ENCODE measurements at places on chromosomes 6 and 20.

DNA sequence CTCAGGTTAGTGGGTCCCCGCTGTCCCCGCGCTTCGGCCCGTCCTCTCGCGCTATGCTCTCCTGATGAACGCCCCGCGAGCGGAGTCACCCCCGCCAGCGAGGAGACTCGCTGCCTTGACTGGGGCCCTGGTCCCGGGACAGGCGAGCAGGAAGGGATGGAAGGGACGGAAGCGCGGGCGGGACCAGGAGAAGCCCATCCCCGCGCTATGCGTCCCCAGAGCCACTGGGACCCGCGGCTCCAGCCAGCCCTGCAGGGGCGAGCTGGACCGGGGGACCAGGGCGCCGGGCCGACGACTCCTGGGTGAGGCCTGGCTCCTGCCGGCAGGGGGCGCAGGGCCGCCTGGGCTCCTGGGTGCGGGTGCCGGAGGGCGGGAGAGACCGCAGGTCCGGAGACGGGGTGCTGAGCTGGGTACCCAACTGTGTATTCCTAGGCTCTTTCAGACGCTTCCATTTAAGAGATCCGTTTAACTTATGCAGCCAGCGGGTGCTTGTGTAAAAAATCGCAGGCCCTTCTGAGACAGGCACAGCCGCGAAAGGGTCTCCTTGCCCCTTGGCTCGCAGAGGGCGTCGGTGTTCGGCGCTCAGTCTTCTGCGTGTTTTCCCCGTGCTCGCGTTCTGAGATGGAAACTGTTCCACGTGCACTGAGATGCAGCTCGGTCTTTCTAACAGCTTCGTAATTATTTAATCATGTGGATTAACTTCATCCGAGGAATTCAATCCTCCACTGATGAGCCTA is 580 bp upstream of the SYCP2 start:
- DNase-seq = peak; percentile 86
- peaks cover 1% of the 10 kb centered on the region for H3K4me1 ChIP-seq
- H3K36me3 ChIP-seq = no peaks in the 10 kb centered on the region
- H3K27me3 ChIP-seq = peaks cover 2% of the 10 kb centered on the region

- no peak for DNase-seq
- peaks cover 6% of the 10 kb centered on the region for H3K4me1 ChIP-seq
- H3K4me3 ChIP-seq = no peak overlapping the region
- H3K27ac ChIP-seq = no peak overlapping the region
Observed at GRCh38 chr6:97771372-97771771, 488.4 kb upstream of the MMS22L start.

- peaks cover 5% of the 10 kb centered on the region for H3K27me3 ChIP-seq
- H3K4me3 ChIP-seq = no peak overlapping the region
- DNase-seq = no peak
- no peaks in the 10 kb centered on the region for H3K36me3 ChIP-seq
- no peak overlapping the region for H3K27ac ChIP-seq
Observed at GRCh38 chr6:43744491-43744890, 25.5 kb upstream of the VEGFA start.

- peaks cover 17% of the 10 kb centered on the region for H3K4me1 ChIP-seq
- DNase-seq = no peak
- H3K27me3 ChIP-seq = no peaks in the 10 kb centered on the region
- H3K4me3 ChIP-seq = no peak overlapping the region
- no peaks in the 10 kb centered on the region for H3K36me3 ChIP-seq
Observed at GRCh38 chr6:43831191-43831590, 61.2 kb downstream of the VEGFA start.

DNA sequence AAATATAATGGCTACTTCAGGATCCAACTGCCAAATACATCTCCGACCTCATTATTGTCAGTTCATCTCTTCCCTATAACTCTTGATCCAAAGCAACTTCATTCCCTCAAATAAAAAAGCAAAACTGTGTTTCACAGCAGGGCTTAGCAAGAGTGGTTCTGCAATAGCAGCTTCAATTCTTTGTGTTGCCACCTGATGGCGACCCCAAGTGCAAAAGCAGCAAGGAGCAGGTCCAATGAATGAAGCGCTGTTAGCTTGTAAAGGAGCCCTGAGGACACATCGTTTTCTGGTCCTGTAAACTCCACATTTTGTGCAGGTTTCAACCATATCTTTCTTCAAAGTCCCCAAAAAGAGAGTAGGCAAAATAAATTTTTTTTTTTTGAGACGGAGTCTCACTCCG is 19.6 kb downstream of the RTN4IP1 start:
- H3K27me3 ChIP-seq = no peaks in the 10 kb centered on the region
- no peak overlapping the region for H3K4me3 ChIP-seq
- peak; percentile 37 for DNase-seq
- no peaks in the 10 kb centered on the region for H3K4me1 ChIP-seq
- no peaks in the 10 kb centered on the region for H3K36me3 ChIP-seq
- H3K27ac ChIP-seq = no peak overlapping the region

DNA sequence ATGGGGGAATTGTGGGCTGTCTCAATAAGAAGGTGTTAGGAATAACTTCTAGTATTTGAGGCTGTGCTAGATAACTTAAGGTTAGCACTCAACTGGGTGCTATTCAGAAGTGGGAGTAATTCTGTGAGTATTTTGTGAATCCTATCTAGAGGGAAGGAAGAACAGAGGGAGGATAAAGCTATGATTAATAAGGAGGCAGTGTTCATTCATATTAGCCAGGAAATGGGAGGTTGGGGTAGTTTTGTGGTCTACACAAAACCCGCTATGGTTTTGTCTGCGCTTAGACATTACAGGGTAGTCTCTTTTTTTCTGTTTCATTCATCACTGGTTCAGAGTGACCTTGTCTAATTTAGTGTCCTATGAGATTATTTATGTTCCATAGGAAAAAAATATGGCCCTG is 341.0 kb downstream of the ARHGAP18 start:
- no peak overlapping the region for H3K27ac ChIP-seq
- DNase-seq = no peak
- H3K4me1 ChIP-seq = peaks cover 14% of the 10 kb centered on the region
- no peaks in the 10 kb centered on the region for H3K36me3 ChIP-seq
- no peak overlapping the region for H3K4me3 ChIP-seq
- H3K27me3 ChIP-seq = peaks cover 5% of the 10 kb centered on the region

GRCh38 chr6:35044145-35044745 is 96.9 kb downstream of the TCP11 start:
- peak overlapping the region; percentile 94 for H3K27ac ChIP-seq
- no peak for DNase-seq
- H3K4me1 ChIP-seq = peaks cover 75% of the 10 kb centered on the region
- no peaks in the 10 kb centered on the region for H3K36me3 ChIP-seq

- DNase-seq = no peak
- H3K4me1 ChIP-seq = no peaks in the 10 kb centered on the region
- no peak overlapping the region for H3K27ac ChIP-seq
Observed at GRCh38 chr20:13464702-13465101, 174.0 kb downstream of the TASP1 start.

- no peaks in the 10 kb centered on the region for H3K36me3 ChIP-seq
Observed at GRCh38 chr6:155128977-155129376, 133.9 kb downstream of the TIAM2 start.

Data from glutamatergic neuron (in vitro differentiated cells).